ENCODE measurements at places on chromosomes 3 and 15.

- no peak for DNase-seq
These were observed 280.7 kb upstream of the ARHGEF26 start for GRCh38 chr3:153840487-153840886.

DNA sequence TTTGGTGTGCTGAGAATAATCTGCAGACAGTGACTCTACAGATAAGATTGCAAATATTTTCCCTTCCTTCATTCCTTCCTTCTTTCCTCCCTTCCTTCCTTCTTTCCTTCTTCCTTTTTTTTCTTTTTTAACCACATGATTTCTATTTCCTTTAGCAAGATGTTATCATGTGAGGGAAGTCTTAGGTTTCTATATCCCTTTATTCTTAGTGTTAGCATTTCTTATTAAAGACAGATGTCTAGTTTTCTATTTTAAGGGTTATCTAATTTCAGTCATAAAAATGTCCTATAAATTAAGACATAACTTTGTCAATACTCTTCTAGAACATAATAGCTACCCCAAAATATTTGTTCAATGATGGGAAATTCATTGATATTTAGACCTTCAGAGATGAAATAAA, 470.9 kb downstream of the LPP start:
- no peak for DNase-seq

DNA sequence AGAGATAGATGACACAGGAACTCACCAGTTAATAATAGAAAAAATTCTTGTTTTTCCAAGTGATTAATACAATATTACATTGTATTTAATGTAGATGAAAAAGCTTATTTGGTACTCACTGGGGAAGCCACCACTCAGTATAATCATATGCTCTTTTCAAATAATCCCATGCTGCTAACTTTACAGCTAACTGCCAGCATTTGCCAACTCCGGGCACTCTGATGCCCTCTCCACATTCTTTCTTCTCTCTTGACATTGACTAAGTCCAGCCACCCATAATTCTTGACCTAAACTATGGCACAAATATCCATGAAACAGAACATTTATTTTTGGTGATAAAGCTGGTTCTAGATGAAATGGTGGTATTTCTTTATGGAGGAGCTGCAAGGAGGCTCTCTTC, 384.9 kb downstream of the ZBTB20 start:
- no peak for DNase-seq

- no peak for DNase-seq
These were observed 718.7 kb upstream of the CBLB start for GRCh38 chr3:106587551-106587950.

- DNase-seq: no peak
These were observed 35.7 kb upstream of the RPL32 start for GRCh38 chr3:12877040-12877439.

GRCh38 chr15:63601026-63601703, 4.0 kb downstream of the FBXL22 start:
- no peak for DNase-seq

GRCh38 chr15:100905850-100906249, 13.3 kb upstream of the LRRK1 start:
- no peak for DNase-seq

GRCh38 chr3:152835601-152836102, 721 bp downstream of the P2RY1 start:
- peak; percentile 14 for DNase-seq

DNA sequence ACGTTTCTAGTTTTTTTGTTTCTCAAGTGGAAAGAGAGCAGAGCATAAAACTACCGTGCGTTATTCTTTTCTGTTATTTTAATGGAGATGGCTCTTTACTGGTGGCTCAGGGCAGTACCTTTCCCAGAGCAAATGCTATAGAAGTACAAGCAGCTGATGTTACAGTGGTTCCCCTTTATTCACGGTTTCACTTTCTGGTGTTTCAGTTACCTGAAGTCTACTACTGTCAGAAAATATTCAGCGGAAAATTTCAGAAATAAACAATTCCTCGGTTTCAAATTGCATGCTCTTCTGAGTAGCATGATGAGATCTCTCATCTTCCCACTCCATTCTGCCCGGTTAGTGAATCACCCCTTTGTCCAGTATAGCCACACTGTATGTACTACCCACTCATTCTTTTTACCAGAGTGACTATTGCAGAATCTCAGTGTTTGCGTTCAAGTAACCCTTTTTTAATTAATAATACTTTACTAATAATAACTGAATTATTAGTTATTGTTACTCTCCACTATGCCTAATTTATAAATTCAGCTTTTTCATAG, 597.5 kb upstream of the ROBO2 start:
- DNase-seq: no peak

DNA sequence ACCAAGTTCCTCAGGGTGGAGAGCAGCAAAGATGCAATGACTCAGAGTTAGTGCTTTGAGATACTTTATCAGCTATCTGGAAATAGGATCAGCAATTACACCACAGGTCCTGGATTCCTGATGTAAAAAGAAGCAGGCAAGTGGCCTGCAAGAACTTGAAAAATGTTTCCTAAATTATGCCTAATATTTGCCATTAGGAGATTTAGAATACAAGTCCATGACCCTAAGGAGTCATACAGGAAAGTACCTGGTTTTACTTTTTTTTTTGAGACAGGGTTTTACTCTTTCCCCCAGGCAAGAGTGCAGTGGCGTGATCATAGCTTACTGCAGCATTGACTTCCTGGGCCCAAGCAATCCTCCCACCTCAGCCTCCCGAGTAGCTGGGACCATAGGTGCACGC, 78.8 kb upstream of the CRBN start:
- no peak for DNase-seq

- no peak for DNase-seq
These were observed 29.7 kb upstream of the MYRIP start for GRCh38 chr3:39779511-39780230.

DNA sequence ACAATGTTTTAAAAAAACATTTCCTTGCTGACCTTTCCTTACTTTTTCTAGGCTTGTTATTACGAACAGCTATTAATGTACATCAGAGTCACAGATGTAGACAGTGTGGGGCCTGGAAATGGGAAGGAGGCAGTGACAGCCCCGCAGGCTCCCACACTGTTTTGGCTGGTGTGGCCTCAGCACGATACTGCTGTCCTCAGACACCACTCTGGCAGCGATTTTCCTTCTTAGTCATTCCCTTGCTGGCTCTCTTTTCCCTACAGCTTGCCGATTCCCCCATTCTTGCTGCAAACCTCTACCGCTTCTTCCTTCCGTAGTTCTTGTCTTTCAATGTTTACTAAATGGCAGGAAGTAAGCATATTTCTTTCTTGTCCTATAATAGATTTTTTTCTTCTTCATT, 113.1 kb downstream of the ABI3BP start:
- peak; percentile 49 for DNase-seq

- DNase-seq: peak; percentile 66
These were observed 75.1 kb downstream of the SLC12A8 start for GRCh38 chr3:125137358-125138033.

DNA sequence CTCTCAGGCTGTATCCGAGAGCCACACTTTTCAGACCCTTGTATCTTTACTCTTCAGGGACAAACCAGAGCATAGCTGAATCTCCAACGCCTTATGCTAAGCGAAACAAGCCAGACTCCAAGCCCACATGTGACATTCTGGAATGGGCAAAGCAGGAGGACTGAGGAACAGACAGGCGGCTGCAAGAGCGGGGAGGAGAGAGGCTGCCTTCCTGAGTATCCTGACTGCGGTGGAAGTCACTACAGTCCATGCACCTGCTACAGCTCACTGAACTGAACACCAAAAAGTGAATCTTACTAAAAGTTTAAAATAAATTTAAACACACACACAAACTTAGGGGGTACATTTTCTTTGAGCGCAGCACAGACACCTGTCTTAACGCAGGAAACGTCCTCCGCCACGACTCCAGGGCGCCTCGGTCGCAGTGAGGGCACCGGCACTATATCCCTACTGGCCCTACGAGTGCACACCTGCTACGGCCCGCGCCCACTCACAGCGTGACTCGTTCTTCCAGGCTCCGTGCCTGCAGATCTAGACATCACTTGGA, 1.4 kb downstream of the CYFIP1 start:
- DNase-seq: no peak

- no peak for DNase-seq
These were observed 16.3 kb upstream of the LINGO1 start for GRCh38 chr15:77649017-77649416.

- DNase-seq: peak; percentile 89
These were observed 238.2 kb upstream of the C2CD4B start for GRCh38 chr15:62403164-62403809.

DNA sequence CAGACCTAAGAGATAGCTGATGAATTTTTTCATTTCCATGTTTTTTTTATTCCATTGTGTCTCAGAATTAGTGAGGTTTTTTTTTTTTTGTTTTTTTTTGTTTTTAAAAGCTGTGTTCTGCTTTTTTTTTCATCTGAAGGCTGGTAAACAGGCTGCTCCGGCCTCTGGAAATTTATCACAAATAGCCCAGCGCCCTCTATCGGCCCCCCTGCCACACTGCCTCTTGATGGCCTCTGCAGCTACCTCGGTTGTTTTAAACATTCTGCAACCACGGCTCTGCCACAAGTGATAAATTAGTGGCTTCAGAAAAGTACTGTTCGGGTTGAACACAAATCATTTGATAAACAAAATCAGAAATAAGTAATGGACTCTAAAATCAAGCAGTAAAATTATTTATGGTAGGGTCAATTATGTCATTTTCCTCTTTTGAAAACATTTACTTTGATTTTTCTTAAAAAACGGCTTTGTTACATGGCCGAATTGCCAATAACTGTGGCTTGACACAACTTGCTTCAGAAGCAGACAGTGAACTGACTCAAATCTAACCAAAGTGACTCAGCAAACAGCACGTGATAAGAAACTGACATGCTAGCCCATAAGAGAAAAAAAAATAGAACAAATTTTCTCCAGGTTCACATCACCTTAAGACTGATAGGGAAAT, 87.8 kb downstream of the RSL24D1 start:
- DNase-seq: peak; percentile 36

- DNase-seq: no peak
These were observed 217.0 kb downstream of the PLOD2 start for GRCh38 chr3:145943952-145944351.

DNA sequence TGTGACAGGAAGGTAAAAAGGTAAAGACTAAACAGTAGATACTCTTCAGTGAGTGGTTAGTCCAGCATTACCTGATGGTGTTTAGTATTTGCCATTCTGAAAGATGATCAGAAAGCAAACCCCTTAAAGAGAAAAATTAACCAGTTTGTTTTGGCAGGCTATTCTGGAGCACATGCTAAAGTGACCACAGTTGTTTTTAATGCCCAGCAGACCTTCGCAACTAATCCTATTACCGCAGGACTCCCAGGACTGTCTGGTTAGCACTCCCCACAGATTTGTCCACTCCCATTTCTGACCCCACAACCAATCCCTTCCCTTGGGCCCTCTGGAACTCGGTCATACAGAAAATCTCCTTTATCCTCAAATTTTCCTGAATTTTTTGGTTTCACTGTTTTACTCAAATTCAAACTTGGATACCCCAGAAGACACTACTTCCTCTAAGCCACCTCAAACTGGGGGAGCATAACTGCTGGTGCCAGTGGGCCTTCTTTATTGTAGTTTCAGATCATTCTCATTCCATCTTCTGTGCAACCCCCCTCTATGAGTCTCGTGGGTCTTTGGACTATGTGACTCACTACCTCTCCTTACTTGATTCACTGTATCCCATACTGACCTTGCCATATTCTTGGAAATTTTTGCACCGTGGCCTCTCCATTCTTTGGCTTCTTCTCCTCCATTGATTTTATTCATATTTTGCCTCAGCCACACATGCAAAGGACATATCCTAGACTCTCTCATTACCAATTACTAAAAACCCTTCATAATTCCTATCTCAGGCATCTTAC, 104.4 kb downstream of the RBMS3 start:
- peak; percentile 67 for DNase-seq

GRCh38 chr3:28028554-28028953, 212.9 kb upstream of the CMC1 start:
- DNase-seq: no peak

DNA sequence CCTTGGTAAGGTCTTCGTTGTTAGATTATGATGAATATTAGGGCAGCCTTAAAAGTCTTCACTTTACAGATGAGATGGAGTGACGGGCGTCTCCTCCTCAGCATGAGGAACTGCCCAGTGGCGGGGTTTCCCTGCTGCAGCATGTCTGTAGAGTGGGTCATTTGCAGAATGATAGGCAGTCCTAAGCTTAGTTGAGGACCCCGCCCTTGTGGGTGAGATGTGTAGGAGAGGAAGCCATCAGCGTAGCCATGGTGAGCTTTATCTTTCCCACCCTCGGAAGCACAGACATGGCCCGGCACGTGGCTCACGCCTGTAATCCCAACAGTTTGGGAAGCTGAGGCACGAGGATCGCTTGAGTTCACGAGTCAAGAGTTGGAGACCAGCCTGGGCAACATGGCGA, 877 bp downstream of the NIT2 start:
- DNase-seq: peak; percentile 14

DNA sequence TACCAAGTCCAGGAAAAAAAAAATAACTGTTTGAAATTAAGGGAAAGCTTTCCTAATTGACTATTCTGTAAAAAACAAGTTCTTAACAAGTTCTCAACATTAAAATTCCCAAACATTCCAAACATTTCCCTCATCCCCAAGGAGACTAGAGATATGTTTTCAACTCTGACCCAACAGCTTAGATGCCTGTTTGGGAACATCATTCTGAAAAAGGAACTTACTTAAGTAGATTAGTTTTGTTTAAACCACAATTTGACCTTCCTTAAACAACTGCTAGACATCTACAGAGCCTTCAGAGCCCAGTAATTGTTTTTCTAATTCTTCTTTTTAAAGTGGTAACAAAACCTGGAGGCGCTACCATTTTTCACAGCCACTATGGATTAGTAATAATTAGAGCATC, 12.8 kb downstream of the UBR1 start:
- DNase-seq: peak; percentile 63

- DNase-seq: no peak
These were observed 5.0 kb downstream of the WNT7A start for GRCh38 chr3:13874891-13875290.

DNA sequence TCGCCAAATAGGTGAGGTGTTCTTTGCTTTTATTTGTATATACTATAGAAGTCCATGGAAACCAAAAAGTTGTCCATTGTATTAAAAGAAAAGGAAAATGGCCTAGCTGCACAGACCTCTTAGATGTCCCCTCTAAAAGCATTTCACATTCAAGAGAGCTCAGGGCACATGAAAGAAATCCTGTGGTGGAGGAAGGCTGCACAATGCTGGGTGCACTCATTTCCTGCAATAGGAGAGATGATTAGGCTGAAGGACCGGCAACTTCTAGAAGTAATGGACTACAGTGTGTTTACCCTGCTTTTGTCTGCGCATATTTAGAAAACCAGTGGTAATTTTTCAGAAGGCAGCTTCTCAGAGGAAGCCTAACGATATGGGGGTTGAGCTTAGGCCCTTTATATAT, 25.4 kb downstream of the PPM1L start:
- DNase-seq: no peak

Measured in fibroblast of skin of right biceps (primary cell).